Stimulated activated CD4-positive, alpha-beta T cell treated with anti-CD3 and anti-CD28 coated beads, Interleukin-2, amount 100 ng/mL, for 24 hours (primary cell): ENCODE measurements at places on chromosomes 7 and 10.

DNA sequence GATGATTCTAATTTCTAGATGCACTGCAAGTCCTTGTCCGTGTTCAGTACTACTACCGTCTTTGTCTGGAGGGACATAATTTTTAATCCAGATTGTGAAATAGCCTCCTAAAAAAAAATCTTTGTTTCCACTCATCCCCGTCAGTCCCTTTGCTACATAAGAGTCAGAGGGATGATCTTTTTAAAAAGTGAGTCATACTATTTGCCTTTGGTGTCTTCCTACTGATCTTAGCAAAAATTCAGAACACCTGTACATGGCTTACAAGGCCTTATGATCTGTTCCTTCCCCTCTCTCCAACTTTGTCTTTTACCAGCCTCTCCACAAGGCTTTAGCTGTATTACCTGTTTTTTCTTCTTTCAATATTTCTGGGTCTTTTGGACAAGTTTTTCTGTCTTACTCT, 173.5 kb downstream of the MLLT10 start:
- DNase-seq = no peak

GRCh38 chr10:34813626-34814222, 1.4 kb downstream of the PARD3 start:
- DNase-seq = no peak

GRCh38 chr7:134084488-134085144, 42.5 kb upstream of the LRGUK start:
- no peak for DNase-seq

- DNase-seq = no peak
Measured at GRCh38 chr10:30442019-30442606, 8.1 kb downstream of the MAP3K8 start.
